Pancreas (tissue), 10 donors: ENCODE measurements at places on chromosomes 16 and 17. TPM values are rescaled to one million over a fixed set of nuclear protein-coding genes. Genes with fewer than 3 reads are reported as not detected.

DNA sequence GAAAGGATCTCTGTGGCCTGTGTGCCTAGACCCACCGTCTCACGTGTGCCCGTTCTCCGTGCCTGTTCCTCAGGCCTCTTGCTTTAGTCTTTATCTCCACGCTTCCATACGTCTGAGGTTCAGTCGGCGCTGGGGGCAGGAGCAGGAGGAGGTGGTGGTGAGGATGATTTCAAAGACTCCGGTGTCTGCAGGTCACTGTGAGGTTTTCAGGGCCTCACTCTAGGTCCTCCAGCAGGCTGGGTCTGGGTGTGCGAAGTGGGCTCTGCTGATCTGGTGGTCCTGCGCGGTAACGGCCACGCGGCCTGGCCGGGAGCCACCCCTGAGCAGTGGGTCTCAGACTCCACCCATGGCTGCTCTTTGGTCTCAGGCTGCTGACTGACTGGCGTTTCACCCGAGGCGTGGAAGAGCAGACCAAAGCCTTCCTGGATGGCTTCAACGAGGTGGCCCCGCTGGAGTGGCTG, 14.4 kb upstream of the CLEC18A start:
- DNase-seq = no peak

DNA sequence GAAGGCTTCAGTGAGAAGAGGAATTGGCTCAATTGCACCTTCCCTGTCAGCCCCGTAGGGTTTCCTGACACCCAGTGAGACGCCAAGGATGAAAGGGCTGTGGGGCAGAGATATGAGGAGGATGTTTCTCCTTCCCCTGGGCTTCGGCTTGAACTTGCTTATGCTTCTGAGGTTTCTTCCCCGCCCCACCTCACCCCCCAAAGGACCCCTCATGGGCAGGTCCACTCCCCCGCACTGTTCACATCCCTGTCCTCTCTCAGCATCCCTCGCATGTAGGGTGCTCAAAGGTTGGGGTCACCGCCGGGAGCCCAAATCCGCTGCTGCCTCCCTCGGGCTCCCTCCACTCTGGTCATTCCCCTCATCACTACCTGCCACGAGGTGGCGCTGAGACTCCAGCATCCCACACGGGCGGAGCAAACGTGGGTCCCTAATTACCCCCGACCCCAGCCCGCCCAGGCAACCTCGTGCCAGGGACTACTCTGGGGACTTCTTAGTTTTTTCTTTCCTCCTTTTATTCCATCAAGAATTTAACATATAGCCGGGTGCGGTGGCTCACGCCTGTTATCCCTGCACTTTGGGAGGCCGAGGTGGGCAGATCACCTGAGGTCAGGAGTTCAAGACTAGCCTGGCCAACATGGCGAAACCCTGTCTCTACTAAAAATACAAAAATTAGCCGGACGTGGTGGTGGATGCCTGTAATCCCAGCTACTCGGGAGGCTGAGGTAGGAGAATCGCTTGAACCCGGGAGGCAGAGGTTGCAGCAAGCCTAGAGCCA, 3.3 kb upstream of the TRARG1 start:
- peak; percentile 85 for DNase-seq

DNA sequence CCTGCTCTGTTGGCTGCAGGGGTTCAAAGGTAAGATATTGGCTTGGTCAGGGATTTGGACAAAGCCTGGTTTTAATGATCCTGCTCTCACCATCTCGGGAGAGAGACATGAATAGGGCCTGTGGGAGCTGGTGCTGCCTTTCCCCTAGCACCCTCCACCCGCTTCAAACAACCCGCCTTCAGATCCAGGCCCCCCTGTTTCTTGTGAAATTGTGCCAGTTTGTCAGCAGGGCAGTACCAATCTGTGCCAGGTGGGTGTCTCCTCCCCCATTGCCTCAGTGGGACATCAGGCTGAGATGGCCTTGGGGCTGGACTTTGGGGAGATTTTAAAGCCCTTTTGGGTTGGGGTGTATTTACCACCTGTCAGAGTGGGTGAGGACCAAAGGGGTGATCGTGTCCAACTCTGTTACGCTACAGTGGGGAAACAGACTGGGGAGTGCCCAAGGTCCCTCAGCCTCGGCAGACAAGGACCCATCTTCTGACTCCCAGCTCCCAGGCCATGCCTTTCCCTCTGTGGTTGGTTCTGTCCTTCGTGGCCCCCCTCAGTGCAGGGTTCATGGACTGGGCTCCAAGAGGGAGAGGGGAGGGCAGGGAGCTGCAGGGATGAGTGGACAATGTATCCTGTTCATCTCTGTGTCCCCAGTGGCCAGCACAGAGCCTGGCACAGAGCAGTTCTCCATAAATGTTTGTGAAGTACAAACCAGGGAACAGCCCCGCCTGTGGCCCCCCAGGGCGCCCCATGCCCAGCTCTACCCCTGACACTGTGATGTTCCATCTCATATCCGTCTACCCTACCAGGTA, 3.3 kb downstream of the ARHGAP23 start:
- no peak for DNase-seq

Gene ARL5C
- 0.31 TPM for total RNA-seq

- DNase-seq = no peak
Measured at GRCh38 chr16:16154281-16154951, 68.9 kb downstream of the ABCC6 start.

GRCh38 chr17:47831934-47832327, 461 bp downstream of the LRRC46 start:
- no peak for DNase-seq

- DNase-seq = no peak
Measured at GRCh38 chr16:12567602-12568001, 236.1 kb downstream of the CPPED1 start.

DNA sequence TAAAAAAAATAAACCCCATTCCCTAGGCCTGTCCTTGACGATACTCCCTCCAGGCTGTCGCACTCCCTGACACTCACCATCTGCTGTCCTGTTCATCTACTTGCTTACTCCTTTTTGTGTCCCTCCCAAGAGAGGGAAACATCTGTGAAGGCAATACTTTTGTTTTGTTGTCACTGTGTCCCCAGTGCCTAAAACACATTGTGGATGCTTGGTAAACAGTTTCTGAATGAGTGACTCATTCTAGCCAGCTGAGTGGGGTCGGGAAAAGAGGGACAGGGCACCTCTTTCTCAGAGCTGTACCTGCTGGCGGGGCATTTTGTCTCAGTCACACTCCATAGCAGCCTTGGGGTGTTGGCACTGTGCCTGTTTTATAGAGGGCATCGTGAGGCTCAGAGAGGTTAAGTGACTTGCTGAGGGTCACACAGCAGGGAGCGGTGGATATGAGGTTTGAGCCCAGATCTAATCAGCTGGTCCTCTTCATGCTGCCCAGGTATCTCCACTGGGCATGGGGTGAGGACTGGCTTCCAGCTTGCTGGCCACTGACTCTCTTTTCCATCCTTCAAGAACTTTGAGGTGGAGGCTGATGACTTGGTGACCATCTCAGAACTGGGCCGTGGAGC, 15.6 kb downstream of the MAP2K3 start:
- DNase-seq = no peak

Gene KRTAP17-1
- not detected for total RNA-seq
